ENCODE measurements at places on chromosomes 3 and 15.

DNA sequence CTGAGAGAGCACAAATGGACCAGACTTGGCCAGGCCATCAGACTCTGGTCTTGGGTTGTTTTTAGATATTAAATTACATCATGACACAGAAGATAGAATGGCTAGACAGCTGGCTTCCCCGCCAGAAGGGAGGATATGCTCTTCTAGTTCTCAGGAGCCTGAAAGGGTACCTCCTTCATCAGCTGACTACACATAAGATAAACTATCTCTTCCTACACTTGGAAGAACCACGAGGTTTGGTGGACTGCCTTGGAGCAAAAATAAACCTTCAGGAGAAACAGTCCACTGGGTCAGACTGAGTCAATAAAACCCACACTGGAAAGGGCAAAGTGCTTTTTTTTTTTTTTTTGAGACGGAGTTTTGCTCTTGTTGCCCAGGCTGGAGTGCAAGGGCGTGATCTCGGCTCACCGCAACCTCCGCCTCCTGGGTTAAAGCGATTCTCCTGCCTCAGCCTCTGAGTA, 26.3 kb upstream of the DYNC1LI1 start:
- no peak for DNase-seq

- DNase-seq: peak; percentile 81
These were observed 32.1 kb upstream of the EBLN2 start for GRCh38 chr3:73029321-73029796.

DNA sequence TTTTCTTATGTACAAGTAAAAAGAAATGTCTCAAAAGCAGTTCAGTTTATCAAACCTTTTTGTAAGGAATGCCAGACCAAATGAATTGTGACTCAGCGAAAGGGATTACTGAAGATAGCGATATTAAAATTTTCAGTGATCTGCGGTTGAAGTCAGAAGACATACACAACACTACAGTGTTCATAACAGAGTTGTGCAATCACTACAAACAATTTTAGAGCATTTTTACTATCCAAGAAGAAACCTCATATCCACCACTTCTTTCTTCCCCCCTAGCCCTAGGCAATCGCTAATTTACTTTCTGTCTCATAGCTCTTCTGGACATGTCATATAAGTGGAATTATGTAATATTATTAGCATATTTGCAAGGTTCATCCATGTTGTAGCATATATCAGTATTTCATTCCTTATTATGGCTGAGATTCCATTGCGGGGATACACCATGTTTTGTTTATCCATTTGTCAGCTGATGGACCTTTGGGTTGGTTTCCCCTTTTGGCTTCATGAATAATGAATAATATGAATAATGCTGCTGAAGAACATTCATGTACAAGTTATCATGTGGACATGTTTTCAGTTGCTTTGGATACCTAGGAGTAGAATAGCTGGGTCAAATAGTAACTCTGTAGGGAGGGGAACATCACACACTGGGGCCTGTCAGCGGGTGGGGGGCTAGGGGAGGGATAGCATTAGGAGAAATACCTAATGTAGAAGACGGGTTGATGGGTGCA, 23.6 kb upstream of the ALPK3 start:
- DNase-seq: no peak

DNA sequence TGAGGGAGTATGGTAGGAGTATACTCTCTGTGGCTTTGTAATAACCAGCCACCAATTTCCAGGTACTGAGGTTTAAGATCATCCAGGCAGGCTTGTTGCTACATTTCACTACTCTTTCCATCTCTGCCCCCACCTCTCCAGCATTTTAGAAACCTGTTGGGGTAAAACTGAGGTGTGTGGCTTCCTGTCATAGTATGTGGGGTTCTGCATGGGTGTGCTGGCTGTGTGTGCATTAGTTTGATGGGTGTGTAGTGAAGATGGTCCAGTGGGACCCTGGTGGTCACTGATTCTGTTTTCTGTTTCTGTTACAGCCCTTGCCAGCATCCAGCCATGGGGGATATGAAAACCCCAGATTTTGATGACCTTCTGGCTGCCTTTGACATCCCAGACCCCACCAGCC, 34.0 kb downstream of the ZNF592 start:
- DNase-seq: no peak

GRCh38 chr15:52796753-52797520, 6.8 kb upstream of the ONECUT1 start:
- no peak for DNase-seq

DNA sequence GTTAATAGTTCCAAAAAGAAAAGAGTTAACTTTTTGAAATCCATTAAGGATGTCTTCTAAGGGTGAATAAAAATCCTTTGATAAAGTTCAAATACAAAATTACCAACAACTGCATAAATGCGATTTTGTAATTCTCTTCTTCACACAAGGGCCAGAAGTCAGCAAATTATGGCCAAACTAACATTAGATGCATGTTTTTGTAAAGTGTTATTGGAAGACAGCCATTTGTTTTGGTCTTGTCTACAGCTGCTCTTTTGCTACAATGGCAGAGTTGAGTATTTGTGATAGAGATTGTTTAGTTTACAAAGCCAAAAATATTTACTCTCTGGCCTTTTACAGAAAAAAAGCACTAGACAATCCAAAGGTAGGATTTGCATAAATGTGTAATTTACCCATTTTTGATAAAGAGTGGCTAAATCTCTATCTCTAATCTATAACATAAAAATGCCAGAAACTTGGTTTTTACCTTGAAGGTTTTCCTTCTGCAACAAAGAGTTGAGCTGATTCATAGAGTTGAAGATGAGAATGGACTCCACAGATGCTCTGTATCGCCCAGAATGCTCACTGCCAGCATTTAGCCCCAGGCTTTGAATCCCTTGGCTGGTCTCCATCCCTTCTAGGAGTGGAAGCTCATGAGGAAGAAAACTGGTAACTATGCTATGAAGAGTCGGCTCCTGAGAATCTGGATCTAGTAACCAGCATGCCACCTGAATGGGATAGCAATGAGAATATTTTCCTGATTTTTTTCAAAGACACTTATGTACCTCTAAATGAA, 64.5 kb downstream of the POLQ start:
- no peak for DNase-seq

DNA sequence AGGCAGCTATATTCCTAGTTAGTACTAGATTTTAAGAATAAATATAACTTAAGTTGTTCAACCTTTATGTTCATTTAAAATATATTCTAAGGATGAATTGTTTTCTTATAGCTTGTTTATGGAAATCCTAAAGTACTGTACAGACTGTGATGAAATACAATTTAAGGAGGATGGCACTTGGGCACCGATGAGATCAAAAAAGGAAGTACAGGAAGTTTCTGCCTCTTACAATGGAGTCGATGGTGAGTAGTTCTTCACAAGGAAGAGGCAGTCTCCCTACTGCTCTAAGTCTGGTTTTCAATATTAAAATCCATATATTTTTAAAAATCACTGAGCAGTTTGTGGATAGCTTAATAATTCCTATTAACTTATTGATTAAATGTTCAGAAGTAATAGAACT, 29.6 kb downstream of the CALML4 start:
- DNase-seq: no peak

DNA sequence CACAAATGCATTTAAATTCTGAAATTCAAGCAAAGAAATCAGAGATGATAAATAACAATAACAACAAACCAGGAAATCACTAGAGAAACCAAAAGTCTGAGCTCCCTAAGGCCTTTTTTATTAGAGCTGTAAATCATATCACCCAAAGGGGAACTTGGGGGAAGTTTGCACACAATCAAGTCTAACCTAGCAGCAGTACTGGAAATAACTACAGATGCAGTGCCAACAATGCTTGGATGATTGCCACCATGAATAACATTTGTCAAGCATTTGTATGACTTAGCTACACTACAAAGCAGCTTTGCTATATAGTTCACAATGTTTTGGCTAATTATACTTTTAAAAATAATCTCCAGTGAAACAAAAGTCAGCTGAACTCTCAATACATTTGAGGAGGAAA, 27.8 kb downstream of the SHQ1 start:
- peak; percentile 56 for DNase-seq

GRCh38 chr3:172201870-172202236, 162.5 kb downstream of the FNDC3B start:
- peak; percentile 96 for DNase-seq

- no peak for DNase-seq
These were observed 21.5 kb upstream of the PTPN23 start for GRCh38 chr3:47359323-47359722.

- no peak for DNase-seq
These were observed 15.5 kb upstream of the ECT2 start for GRCh38 chr3:172735014-172735413.

DNA sequence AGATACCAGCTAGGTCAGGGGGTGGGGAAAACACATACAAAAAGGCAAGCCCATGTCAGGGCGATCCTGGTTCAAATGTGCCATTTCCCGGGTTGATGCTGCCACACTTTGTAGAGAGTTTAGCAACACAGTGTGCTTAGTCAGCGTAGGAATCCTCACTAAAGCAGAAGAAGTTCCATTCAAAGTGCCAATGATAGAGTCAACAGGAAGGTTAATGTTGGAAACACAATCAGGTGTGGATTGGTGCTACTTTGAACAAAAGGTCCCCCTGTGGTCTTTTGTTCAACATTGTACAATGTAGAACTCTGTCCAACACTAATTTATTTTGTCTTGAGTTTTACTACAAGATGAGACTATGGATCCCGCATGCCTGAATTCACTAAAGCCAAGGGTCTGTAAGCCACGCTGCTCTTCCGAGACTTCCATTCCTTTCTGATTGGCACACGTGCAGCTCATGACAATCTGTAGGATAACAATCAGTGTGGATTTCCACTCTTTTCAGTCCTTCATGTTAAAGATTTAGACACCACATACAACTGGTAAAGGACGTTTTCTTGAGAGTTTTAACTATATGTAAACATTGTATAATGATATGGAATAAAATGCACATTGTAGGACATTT, 28.9 kb downstream of the TPM1 start:
- DNase-seq: peak; percentile 12

- DNase-seq: no peak
These were observed 345.1 kb downstream of the IL5RA start for GRCh38 chr3:2765002-2765579.

DNA sequence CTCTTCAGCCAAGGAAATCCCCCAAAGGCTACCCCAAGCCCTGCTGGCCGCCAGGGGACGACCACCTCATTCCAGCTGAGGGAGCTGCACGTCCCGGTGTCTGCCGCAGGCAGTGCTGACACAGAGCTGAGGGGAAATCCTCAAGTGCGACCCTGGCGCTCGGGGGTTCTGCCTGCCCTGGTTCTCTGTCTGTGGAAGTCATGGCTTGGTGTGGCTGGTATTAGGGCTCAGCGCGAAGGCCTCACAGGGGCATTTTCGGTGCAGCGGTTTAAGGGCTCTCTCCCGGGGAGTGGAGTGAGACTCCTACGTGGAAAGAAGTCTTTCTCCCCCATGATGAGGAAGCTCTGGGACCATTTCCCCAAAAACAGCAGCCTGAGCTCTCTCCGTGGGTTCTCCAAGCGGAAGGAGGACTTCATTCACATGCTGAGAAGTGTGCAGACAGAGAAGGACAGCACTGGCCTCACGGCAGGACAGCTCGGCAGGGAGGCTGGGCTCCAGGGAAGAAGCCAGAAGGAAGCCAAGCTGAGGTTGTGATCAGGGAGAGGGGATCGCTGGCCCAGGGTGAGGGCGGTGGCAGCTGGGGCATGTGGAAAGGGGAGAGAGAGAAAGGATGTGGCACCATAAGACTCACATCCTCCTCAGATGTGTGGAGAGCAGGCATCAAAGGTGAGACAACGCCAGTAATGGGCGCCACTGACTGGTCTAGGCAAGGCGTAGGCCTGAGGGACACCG, 48.6 kb downstream of the KLF15 start:
- DNase-seq: no peak

- DNase-seq: no peak
These were observed 145.5 kb downstream of the SQOR start for GRCh38 chr15:45780352-45780751.

GRCh38 chr3:17755836-17756235, 13.4 kb upstream of the TBC1D5 start:
- no peak for DNase-seq

DNA sequence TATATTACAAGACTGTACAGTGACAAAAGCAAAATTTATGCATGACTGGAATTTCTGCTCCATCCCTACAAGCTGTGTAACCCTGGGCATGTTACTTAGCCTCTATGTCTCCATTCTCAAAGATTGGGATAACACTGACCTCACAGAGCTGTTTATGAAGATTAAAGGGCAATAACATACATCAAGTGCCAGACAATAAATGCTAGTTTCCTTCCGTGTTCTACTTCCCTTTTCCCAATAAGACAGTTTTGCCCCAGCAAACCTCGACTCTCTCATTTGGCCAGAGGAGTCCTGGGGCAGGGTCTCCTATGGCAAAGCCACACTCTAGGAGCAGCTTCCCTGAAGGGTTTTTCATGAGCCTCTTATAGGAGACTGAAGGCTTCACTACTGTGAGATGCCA, 7.5 kb downstream of the HEXA start:
- no peak for DNase-seq

GRCh38 chr15:80744826-80745225, 34.3 kb upstream of the CEMIP start:
- DNase-seq: peak; percentile 55

DNA sequence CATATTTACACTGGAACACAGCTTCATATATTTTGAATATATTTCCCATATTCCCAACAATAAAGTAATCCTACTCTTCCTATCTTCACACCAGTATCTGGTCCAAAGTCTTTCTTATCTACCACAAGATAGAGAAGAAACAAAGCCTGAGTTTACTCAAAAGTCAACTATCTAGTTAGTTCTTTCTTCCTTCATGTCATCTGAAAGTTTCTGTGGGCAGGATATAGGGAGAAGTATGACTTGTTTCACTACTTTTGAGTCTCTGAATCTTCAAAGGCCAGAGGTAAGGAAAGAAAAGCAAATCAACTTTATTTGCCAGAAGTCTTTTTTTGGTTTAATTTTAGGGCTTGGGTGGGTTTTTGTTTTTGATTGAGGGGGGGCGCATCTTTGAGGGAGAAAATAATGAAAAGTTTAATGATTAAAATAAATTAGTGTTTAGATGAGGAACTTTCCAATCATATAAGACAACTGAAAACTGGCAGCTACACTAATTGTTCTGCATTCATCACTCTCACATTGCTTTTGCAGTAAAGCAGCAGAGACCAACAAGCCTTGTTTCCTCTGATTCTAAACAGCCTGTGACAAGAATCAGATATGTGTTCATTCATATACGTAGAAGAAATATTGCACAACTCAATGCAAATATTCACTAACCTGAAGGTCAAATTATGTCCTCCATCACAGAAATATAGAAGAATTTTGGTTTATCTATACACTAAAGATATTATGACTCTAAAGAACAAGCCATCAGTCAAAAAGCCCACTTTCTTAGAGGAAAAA, 421.4 kb downstream of the SHQ1 start:
- DNase-seq: no peak

- DNase-seq: no peak
These were observed 52.2 kb downstream of the ROPN1B start for GRCh38 chr3:126021224-126021623.

DNA sequence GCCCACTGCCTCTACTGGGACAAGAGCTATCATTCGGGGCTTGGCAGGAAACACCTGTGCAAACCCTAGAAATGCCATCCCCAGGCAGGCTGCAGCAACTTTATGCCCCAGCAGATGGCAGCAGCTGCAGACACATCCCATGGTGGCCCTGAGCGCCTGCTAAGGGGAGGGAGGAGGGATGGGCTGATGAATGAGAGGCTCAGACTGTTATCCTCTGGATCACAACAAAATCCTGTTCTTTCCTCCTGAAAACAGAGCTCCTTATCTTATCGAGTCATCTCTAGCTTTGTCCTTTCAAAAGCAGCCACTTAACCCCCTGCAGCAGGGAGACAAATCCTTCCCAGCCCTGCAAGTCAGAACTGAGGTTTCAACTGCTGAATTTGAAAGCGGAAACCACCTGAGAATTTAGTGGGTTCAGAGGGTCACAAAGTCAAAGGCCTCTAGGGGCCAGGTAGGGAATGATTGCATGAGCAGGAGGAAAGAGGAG, 90.6 kb upstream of the PROK2 start:
- peak; percentile 73 for DNase-seq

- peak; percentile 85 for DNase-seq
These were observed 10.7 kb downstream of the LRTM1 start for GRCh38 chr3:54917174-54917573.
